ENCODE measurements at places on chromosomes 11 and 22. TPM values are rescaled to one million over a fixed set of nuclear protein-coding genes. Genes with fewer than 3 reads are reported as not detected.

Gene TESMIN
- not detected for total RNA-seq

Gene MS4A7
- not detected for total RNA-seq

Gene MMP10
- not detected for total RNA-seq

Gene XKR3
- not detected for total RNA-seq

DNA sequence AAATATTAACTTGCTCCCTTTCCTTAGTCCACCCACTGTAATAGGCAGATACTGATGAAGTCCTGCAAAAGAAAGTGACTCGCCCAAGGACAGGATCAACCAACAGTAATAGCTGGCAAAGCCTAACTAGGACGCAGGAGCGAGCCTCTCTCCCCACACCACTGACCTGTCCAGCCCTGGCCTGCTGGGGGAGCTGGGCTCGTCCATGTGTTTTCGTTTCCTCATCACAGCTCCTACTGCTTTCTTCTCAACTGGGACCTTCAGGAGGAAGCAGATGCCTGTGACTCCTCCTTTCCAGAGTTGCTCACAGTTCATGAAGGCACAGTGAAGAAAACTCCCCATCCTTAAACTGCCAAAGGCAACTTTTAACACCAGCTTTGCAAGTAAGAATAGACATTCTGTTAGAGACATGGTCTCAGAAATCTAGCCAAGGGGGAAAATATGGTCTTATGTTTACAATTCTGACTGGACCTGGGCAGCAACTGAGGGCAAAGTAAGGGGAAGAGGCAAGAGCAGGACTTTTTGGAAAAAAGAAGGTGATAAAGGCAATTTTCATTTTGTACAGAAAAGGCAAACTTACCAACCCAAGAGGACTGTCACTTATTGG, 11.6 kb upstream of the GPHA2 start:
- no peak for DNase-seq

DNA sequence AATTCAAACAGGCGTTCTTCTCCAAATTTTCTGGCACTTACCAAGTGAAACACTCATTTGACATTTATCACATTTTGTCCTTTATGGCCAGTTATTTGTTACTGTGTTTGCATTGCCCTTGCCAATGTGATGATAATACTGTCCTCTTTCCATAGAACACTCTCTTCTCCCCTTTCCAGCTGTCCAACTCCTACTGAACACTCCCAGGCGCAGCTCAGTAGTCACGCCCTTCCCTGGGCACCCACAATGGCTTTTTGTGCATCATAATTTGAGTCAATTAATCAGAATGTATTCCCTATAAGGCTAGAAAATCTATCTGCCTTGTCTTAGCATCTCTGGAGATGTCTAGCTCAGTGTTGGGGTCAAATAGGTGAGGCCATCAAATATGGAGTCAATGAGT, 21.2 kb upstream of the B3GAT1 start:
- no peak for DNase-seq

GRCh38 chr22:24367841-24368240, 59.6 kb upstream of the ADORA2A start:
- no peak for DNase-seq

- DNase-seq, result peak; percentile 92
These were observed 146.2 kb upstream of the RASSF10 start for GRCh38 chr11:12862696-12863469.

GRCh38 chr11:20368438-20368837, 4.9 kb downstream of the HTATIP2 start:
- DNase-seq, result no peak

- DNase-seq, result no peak
These were observed 7.4 kb upstream of the CREBZF start for GRCh38 chr11:85672105-85672902.

GRCh38 chr11:71501071-71501985, 25.7 kb upstream of the KRTAP5-7 start:
- DNase-seq, result no peak

DNA sequence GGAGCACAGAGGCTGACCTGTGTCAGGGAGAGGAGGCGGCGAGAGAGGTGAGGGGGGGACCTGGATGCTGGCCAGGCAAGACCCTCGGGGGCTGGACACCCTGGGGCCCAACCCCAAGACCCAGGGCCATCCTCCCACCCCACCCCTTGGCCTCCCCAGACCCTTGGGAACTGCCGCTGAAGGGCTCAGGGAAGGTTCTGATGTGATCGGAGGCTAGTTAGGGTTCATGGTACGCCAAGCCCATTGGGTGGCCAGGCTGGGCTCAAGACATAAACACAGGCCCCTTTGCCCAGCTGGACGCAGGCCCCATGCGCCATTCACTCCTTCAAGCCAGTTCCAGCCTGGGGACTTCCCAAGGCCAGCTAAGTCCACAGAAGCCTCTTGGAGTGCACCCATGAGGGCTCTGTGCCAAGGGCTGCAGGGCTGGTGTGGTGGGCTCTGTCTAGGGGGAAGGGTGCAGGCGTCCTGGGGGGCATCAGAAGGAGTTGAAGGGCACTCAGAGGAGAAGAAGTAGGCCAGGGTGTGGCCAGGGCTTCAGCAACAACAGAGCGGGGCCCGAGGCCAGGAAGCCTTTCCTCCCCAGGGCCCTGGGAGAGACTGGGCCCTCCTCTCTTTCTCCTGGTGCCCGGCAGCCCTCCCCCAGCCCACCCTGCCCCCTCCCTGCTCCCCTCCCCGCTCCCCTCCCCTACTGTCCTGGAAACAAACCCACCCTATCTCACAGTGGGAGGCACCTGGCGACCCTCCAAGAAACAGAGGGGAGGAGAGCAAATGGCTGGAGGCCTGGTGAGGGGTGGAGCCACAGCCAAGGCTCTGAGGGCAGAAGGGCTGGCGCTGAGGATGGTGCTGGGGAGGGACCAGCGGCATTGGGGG, 12.9 kb downstream of the TSPAN32 start:
- peak; percentile 65 for DNase-seq

DNA sequence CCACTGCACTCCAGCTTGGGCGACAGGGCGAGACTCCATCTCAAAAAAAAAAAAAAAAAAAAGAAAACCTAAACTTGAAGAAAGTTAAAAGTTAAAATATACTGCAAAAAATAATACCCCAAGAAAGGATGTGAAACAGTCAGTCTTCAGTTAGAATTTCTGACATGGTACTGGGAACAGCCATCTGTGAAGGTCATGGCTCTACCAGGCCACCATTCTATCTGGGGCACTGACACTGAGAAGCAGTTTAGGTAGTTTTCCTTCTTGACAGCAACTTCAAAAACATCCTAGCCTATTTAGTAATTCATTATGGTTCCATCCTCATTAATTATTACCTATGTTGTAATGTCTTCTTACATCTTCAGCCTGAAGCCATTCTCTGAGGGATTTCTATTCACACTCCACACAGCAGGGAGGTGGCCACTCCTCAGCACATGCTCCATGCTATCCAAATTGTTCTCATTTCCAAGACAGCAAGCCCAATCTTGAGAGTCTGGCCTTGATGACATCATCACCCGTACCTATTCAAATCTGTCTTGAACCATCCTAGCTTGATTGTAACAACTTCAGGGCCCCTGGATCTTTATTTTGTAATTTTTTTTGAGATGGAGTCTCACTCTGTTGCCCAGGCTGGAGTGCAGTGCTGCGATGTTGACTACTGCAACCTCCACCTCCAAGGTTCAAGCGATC, 38.2 kb downstream of the SERPIND1 start:
- no peak for DNase-seq

DNA sequence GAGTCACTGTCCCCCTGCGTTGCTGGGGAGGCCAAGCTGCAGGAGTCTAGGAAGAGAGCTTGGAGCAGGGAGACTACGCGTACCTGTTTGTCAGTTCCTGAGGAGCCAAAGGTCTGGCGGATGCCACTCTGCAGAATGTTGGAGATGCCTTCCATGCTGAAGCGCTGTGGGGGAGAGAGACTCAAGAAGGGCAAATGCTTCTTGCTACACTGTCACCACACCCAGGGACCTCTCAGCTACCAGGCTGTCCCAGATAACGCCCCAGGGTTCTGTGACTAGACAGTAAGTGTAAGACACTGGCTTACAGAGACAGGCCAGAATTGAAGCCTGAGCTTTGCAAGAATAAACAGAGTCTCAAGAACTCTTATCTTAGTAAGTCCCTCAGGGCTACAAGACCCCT, 42.0 kb downstream of the FEZ1 start:
- DNase-seq, result no peak

DNA sequence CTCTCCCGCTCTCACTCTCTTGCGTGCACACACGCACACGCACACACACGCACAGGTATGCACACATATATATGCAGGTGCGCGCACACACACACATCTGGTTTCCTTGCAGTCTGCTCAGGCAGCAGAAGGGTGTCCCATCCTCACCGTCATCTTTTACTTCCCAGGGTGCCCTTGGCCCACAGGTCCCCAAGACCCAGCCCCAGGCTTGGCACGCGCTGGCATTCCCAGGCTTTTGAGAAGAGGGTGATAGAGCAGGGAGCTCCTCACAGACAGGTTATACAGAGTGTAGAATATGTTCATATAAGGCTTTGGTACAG, 52.0 kb upstream of the SPATA19 start:
- DNase-seq, result no peak

GRCh38 chr11:77596626-77597025, 6.9 kb downstream of the AQP11 start:
- peak; percentile 50 for DNase-seq

- peak; percentile 59 for DNase-seq
These were observed 132.9 kb upstream of the ZBED5 start for GRCh38 chr11:10990637-10991193.

GRCh38 chr11:45324459-45324858, 38.3 kb upstream of the SYT13 start:
- no peak for DNase-seq
